Stimulated activated CD4-positive, alpha-beta T cell treated with anti-CD3 and anti-CD28 coated beads, TNF-alpha, amount 100 ng/mL, for 24 hours (primary cell): ENCODE measurements at places on chromosomes 6 and 20.

DNA sequence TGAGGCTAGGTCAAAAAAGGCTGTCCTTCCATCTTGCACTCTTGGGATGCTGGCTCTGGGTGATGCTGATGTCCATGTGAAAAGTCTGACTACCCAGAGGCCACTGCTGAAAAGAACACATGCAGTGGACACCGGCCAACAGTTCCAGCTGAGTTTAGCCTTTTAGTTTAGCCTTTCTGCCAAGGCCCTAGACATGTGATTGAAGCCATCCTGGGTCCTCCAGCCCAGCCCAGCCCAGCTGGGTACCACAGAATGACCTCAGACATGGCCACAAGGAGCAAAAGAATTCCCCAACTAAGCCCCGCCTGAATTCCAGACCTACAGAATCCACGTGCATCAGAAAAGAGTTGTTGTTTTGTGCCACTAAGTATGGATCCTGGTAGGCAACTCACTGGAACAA, 17.4 kb downstream of the PIGT start:
- no peak for DNase-seq

- no peak for DNase-seq
Measured at GRCh38 chr6:30136570-30137286, 788 bp downstream of the TRIM40 start.

- DNase-seq, result no peak
Measured at GRCh38 chr6:41724228-41724580, 11.2 kb downstream of the TFEB start.

- DNase-seq, result no peak
Measured at GRCh38 chr6:32222333-32223230, 1.3 kb downstream of the NOTCH4 start.

DNA sequence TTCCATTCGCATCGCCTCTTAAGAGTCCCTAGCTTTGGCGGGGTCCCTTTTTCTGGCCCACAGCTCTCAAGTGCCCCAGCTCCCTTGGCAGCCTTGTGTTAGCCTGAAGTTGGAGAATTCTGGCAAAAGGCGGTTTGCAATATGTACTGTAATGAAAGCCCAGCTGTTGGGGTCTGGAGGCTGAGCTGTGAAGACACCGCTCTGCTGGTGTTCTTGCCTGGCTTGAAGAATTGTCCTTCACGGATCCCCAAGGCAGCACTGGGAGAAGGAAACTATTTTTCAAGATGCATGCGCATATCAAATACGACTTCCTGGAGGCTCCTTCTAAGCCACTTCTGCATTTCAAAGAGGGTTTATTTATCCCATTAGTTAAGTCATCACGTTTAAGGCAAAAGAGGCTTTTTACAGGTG, 21.4 kb upstream of the CITED2 start:
- no peak for DNase-seq

DNA sequence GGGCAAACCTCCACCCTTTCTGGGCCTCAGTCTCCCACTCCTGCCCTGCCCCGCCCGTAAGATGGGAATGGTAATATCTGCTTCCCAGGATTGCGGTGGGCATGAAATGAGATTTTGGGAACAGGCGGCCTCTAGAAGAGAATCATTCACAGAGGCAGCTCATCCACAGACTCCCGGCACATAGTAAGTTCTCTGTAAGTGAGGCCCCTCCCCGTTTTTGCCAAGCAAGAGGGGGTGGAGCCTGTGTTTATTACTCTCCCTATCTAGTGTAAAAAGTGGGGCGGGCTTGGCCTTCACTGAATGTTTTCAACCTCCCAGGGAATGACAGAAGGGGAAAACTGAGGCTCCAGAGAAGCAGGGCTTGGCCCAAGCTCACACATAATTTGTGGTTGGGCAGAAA, 20.0 kb downstream of the SUN5 start:
- DNase-seq, result no peak

GRCh38 chr6:105892577-105893262, 193.4 kb upstream of the PRDM1 start:
- no peak for DNase-seq

GRCh38 chr6:82679232-82679631, 315.6 kb downstream of the TPBG start:
- DNase-seq, result no peak

GRCh38 chr20:12722091-12722490, 286.7 kb upstream of the SPTLC3 start:
- DNase-seq, result no peak

DNA sequence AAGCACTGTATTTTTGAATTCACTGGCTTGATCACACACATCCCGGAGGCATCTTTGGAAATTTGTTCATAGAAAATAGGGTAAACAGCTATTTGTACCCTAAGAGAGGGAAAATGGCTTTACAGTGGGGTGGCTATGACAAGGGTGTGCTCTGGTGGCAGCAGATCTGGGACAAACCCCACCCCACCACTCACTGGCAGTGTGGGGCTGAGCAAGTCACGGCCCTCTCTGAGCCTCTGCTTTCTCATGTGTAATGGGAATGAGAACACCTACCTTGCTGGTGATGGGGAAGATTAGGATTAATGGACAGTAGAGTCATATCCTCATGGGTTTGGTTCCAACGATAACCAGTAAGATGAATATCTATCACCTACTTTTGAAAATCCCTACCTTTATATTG, 78.0 kb downstream of the KCNB1 start:
- no peak for DNase-seq

DNA sequence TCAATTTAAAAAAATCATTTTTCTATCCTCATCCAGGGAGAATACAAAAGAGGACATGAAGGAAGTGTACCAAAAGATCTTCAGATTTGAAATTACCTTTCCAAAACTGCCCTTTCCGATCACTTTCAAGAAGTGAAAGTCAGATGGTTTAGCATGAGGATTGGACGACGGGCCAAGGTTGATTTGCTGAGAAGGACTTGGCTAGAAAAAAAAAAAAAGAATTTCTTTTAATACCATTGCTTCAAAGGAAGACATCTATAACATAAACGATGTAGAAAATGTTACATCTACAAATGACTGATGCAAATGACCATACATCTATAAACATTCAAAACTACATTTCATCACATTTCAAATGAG, 120.9 kb upstream of the SLC2A12 start:
- DNase-seq, result no peak

GRCh38 chr20:36043892-36044515, 75.6 kb downstream of the CNBD2 start:
- no peak for DNase-seq

- DNase-seq, result no peak
Measured at GRCh38 chr20:45779011-45779915, 12.4 kb downstream of the WFDC3 start.

GRCh38 chr6:44431118-44431725, 43.7 kb downstream of the CDC5L start:
- DNase-seq, result no peak

- DNase-seq, result no peak
Measured at GRCh38 chr6:11218538-11219399, 13.7 kb downstream of the NEDD9 start.

DNA sequence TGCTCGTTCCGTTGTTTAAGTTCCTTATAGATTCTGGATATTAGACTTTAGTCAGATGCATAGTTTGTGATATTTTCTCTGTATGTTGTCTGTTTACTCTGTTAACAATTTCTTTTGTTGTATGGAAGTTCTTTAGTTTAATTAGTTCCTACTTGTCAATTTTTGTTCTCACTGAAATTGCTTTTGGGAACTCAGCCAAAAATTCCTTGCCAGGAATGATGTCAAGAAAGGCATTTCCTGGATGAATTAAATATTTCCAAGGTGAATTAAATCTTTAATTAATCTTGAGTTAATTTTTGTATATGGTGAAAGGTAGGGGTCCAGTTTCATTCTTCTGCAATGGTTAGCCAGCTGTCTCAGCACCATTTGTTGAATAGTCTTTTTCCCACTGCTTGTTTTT, 406.2 kb upstream of the NOX3 start:
- no peak for DNase-seq

GRCh38 chr6:155173488-155173887, 90.3 kb upstream of the CLDN20 start:
- DNase-seq, result no peak
